ENCODE measurements at places on chromosomes 1 and 21.

DNA sequence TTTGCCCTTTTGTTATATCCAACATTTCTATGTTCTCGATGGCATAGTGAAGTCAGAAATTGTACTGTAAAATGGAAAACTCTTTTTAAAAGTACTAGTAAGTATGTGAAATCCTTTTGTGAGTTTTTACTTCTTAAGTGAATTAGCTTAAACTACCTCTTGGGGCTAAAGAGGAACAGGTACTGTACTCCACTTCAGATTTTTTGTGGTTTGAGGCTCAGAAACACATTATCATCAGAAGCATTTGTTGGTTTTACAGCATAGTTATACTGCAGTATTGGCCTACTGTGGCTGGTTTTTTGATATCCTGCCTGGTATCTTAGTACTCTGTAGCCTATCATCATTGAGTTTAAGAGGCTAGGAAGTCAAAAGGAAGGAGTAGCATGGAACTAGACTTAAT is 117.2 kb downstream of the NRDC start:
- no peak for DNase-seq

- no peak for DNase-seq
These were observed 97.2 kb downstream of the LHX9 start for GRCh38 chr1:198014355-198014754.

- DNase-seq = no peak
These were observed 2.0 kb downstream of the OPRD1 start for GRCh38 chr1:28813931-28814465.

- DNase-seq = no peak
These were observed 2.0 kb downstream of the KCNA3 start for GRCh38 chr1:110672753-110673108.

GRCh38 chr1:226268421-226269124 is 40.4 kb downstream of the LIN9 start:
- no peak for DNase-seq

GRCh38 chr1:117164209-117164608 is 42.7 kb upstream of the TRIM45 start:
- DNase-seq = no peak

GRCh38 chr1:218983848-218984247 is 189.8 kb upstream of the LYPLAL1 start:
- DNase-seq = no peak

GRCh38 chr1:1290238-1290731 is 10.0 kb downstream of the SCNN1D start:
- peak; percentile 29 for DNase-seq
